ENCODE measurements at places on chromosomes 7 and 10.

DNA sequence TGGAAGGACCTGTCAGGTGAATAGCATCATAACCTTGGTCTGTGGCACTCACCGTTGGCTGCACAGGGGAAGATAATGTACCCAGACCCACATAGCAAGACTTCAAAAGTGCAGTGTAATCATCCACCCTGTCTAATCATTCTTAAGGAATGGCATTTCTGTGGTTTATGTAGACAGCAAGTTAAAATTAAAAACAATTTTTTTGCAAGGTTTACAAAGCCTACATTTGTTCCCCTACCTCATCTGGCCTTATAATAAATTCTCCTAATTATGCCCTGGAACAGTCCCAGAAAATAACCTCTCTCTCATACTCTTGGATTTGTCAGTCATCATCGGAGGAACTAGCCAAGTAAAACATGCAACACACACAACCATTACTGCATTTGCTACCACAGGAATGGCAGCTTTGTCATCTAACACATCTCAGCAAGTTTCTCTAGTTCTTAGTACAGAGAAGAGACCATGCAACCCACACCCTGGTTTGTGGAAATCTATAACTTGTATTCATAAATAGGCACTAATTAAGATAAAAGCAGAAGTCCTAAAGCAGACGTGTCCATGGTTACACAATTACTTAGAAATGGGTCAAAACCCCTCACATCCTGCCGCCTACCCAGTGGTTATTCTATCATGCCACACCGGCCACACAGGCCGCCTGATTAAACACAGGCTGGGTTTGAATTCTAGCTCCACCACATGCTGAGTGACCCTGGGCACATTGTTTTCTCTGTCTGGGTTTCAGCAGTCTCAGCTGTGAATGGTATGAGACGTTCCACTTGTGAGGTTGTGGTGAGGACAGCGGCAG, 19.1 kb downstream of the ABLIM1 start:
- peak; percentile 75 for DNase-seq

DNA sequence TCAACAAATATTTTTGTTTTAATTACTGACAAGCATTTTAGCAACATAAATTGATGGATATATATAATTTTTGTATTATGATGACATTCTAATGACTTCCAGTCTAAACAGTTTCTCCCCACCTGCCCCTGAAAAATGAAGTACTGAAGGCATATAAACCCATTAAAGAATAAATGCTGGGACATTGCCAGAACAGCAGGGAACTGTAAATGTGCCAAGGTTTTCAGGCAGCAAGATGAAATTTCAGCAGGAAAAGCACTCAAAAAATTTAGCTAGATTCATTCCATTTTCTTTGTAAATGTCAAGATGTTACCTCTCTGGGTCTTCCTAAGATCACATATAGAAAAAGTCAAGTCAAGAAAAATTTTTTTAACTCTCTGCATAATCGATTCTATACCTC, 11.0 kb upstream of the TLL2 start:
- no peak for DNase-seq

- DNase-seq, result no peak
These were observed 227.7 kb downstream of the TMEM178B start for GRCh38 chr7:141301544-141301943.

GRCh38 chr7:48786951-48787350, 137.4 kb upstream of the CDC14C start:
- no peak for DNase-seq

- DNase-seq, result peak; percentile 73
These were observed 11.5 kb upstream of the PLAU start for GRCh38 chr10:73899423-73899822.

DNA sequence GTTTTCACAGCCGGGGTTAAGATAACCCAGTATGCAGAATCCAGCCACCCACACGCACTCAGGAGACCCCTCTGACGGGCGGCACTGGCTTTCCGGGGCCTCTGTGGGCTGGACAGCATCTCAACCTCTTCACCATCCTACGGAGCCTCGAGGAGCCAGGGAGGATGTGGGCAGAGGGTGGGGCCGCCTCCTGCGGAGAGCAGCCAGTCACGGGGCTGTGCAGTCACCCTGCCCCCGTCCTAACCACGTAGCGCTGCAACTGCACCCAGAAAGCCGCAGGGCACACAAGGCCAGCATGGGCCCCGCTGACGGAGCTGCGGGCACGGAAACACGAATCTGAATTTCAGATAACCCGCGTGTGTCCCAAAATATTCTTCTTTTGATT, 270.3 kb downstream of the ELFN1 start:
- DNase-seq, result no peak

GRCh38 chr7:149261316-149261828, 624 bp upstream of the ZNF783 start:
- DNase-seq, result no peak

DNA sequence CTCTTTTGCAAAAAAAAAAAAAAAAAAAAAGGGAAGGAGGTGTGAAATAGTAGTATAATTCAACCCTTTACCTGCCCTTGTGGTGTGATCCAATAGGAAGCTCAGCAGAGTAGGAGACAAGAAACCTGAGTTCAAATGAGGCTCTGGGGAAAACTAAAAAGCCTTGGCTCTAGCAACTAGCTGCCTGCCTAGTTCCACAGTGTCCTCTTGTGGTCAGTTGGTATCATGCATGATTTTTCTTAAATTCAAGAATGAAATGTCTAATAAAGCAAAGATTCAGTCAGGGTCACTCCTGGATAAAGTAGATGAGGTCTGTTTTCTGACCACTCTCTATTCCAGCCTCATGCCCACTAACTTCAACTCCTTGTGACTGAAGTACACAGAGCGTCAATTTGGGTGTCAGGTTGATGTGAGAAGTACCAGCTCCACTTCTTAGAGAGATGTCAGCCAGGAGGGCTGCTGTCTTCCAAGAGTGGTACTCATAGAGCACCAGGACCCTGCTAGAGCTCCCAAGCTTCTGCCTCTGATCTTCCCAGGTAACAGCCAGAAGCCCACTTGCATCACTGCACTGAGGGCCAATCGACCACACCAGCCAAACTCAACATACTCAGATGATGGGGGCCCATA, 10.5 kb downstream of the LSM5 start:
- DNase-seq, result peak; percentile 15

- no peak for DNase-seq
These were observed 70.3 kb downstream of the PARP12 start for GRCh38 chr7:139992353-139993044.

GRCh38 chr7:109751241-109751640, 1181.6 kb downstream of the DNAJB9 start:
- no peak for DNase-seq

All from skeletal muscle cell (primary cell).